ENCODE measurements at places on chromosomes 16 and 17. TPM values are rescaled to one million over a fixed set of nuclear protein-coding genes. Genes with fewer than 3 reads are reported as not detected.

The NUP93 gene
- 142 TPM for total RNA-seq

The GDPD3 gene
- total RNA-seq: 1.7 TPM

The KRTAP3-1 gene
- total RNA-seq: not detected

The FBXW10B gene
- under 0.01 TPM for total RNA-seq

The SLC13A2 gene
- total RNA-seq: not detected
